ENCODE measurements at places on chromosomes 12 and 14.

DNA sequence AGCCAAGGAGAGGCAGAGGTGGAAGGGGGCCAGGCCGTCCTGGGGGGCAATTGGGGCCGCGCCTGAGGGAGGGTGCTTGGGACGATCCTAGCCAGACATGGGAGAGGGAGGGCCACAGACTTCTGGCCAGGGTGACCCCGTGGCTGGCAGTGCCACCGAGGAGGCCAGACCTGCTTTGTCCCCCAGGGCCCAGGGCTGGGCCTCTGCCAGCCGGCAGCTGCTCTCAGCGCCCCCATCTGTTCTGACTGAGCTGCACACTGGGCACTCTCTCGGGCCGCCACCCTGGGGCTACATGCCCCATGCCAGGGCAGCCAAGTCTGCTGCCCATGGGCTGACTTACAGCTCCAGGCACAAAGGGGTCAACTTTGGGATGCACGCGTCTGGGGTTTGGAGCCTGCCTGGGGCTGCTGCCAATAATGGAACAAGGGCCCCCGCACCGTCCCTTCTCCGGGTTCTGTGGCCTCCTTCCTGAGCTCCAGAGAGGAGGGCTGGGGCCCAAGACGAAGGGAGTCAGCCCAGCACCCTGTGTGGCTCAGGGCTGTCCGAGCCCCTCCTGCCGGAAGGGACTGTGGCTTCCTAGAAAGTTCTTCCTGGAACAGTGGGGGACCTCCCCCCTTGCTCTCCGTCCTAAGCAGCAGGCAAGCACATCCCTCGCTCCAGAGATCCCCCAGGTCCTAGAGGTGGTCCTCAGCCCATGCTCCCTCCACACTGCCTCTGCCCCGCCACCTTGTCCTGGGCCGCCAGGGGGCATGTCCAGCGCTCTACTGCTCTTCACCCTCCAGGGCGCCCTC is 1.1 kb downstream of the ADSS1 start:
- DNase-seq, result peak; percentile 37

DNA sequence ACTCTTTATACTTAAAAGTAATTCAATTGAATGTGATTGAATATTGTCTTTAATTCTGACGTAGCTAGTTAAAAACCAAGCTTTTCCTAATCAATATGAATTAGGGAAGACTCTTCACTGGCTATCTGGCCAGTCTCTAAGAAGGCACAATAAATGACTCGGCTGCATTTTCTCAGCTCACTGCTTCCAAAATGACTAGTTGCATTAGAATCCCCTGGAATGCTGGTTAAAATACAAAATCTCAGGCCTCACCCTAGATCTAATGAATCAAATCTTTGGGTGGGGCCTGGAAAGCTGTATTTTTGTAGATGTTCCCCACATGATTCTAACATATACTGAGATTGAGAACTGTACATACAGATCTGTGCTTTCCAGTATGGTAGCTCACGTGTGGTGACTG is 242.1 kb downstream of the CHST11 start:
- no peak for DNase-seq

DNA sequence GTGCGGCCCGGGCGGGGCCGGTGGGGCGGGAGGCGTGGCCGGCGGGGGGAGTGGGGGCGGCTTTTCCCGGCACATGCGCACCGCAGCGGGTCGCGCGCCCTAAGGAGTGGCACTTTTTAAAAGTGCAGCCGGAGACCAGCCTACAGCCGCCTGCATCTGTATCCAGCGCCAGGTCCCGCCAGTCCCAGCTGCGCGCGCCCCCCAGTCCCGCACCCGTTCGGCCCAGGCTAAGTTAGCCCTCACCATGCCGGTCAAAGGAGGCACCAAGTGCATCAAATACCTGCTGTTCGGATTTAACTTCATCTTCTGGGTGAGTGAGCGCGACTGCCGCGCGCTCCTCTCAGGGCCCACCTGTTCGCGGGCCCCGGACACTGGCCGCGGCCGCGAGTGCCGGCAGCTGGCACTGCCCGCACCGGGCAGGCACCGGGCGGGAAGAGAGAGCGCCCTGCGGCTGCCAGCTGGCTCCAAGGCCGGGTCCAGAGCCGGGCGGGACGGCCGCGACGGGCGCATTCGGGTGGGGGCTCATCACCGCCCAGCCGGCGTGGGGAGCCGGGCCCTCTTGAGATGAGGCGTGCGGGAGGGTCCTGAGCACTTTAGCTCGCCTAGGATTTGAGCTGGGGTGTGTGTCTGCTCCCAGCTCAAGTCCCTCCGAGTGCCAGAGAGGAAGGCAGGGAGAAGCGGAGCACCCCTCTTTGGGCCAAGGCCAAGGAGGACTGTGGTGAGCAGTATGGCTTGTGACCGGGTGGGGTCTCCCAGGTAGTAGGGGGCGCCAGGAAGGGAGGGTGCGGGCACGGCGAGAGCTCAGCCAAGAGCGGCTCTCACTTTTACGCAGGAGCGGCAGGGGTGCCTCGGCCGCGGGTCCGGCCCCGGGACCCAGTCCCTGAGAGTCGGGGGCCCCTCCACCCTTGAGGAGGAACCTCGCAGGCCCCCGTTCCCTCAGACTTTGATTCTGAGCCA is at the start of gene CD9:
CD9 (plus strand) TSS at position 145 of the 957 bp plus-strand sequence; CDS start at position 245, 100 bp downstream.
- peak; percentile 56 for DNase-seq

- DNase-seq, result no peak
Measured at GRCh38 chr14:49851813-49852212, 775 bp downstream of the NEMF start.

DNA sequence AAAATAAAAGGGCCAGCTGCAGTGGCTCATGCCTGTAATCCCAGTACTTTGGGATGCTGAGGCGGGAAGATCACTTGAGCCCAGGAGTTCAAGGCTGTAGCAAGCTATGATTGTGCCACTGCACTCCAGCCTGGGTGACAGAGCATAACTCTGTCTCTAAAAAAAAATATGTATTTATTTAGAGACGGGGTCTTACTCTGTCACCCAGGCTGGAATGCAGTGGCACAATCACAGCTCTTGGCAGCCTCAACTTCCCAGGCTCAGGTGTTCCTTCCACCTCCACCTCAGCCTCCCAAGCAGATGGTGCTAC is 179.3 kb upstream of the ATF7IP start:
- DNase-seq, result no peak

DNA sequence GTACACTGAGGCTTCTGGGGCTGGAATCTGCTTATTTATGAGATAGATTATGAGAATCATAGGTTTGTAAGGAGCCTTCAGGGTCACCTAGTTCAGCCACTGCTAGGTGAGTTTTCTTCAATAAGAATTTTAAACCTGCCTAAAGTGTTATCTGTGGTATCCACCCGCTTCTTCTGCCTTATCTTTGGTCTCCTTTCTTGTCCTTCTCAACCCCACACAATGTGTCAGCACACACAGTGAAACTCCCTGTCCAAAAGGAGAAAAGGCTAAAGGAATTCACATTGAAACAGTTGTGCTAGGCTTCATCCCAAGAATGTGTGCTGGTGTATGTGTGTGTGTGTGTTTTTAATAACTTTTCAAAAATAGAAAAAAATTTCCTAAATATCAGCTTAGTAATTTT is 259.3 kb upstream of the BTG1 start:
- DNase-seq, result no peak

- DNase-seq, result no peak
Measured at GRCh38 chr14:38505973-38506249, 250.0 kb upstream of the CLEC14A start.

DNA sequence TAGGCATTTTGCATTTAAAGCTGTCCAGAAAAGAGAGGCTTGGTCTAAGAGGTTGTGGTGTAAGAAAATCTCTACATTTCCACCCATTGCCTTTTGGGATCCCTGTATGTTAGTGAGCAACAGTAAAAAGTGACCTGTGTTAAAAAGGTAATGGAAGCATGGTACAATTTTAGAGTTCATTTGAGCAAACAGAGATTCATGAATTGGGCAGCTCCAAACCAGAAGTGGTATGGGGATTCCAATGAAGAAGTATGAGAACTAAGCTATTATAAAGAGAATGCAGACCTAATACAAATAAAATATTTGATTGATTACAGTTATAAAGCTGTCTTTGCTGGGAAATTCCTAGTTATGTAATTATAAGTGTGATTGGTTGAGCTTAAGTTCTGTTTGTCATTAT is 907.0 kb downstream of the DIO2 start:
- DNase-seq, result no peak

- DNase-seq, result no peak
Measured at GRCh38 chr12:41476499-41477439, 288.6 kb downstream of the PDZRN4 start.

Measured in activated T-cell treated with anti-CD3 and anti-CD28 coated beads, Interleukin-2, amount 50 U/mL, for 48 hours (primary cell).